Glutamatergic neuron (in vitro differentiated cells): ENCODE measurements at places on chromosomes 3 and 15.

DNA sequence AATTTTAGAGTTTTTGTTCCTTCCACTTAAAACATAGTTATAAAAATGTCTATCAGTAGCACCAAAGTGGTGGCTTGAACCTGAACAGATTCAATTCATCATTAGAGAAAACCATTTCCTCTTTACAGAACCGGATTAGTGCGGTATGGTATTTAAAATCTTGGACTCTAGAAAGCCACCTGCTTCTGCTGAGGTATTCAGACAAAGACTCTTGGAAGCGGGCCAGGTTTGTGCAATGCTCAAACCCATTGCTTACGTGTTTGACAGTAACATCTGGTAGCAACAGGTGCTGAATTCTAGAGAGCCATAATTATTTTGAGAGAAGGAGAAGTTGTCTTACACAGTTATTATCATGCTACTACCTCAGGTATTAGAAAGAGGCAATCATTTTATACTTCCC is 290.5 kb downstream of the NAALADL2 start:
- DNase-seq, result no peak

GRCh38 chr15:80580106-80580505 is 115.0 kb upstream of the ABHD17C start:
- no peak for DNase-seq

- no peak for DNase-seq
Measured at GRCh38 chr3:58861551-58861950, 188.3 kb downstream of the CFAP20DC start.

DNA sequence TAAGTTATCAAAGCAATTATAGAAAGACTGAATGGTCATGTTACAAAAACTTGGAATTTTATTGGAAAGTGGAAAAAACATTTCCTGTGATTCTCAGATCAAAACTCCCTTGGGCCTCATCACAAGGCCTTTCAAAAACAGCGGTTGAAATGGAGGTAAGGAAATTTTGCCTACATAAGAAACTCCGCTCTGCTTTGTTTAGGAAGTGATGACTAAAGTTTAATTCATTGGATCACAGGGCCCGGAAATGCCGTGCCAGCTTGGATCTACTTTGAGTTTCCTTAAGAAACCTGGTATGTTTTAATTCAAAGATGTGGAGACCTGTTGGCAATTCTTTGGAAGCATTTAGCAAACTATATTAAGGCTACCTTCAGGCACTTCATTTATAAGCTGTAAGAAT is 143.9 kb upstream of the MME start:
- DNase-seq, result no peak
